Urinary bladder (tissue), 4 donors: ENCODE measurements at places on chromosomes 7 and 10. TPM values are rescaled to one million over a fixed set of nuclear protein-coding genes. Genes with fewer than 3 reads are reported as not detected.

- no peak for DNase-seq
These were observed 135.5 kb downstream of the USP6NL start for GRCh38 chr10:11475831-11476434.

GRCh38 chr10:76086761-76087639, 655.6 kb downstream of the LRMDA start:
- DNase-seq = peak; percentile 77

GRCh38 chr10:17387861-17388503, 66.4 kb downstream of the ST8SIA6 start:
- DNase-seq = no peak

DNA sequence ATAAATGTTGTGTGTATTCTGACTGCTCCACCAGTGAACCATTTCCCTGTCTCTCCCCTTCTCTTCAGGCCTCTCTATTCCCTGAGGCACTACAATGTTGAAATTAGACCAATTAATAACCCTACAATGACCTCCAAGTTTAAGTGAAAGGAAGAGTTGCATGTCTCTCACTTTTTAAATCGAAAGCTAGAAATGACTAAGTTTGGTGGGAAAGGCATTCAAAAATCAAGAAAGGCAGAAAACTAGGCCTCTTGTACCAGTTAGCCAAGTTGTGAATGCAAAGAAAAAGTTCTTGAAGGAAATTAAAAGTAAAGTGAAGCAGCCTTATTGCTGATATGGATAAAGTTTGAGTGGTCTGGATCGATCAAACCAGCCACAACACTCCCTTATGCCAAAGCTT, 198.3 kb upstream of the YAE1 start:
- no peak for DNase-seq

DNA sequence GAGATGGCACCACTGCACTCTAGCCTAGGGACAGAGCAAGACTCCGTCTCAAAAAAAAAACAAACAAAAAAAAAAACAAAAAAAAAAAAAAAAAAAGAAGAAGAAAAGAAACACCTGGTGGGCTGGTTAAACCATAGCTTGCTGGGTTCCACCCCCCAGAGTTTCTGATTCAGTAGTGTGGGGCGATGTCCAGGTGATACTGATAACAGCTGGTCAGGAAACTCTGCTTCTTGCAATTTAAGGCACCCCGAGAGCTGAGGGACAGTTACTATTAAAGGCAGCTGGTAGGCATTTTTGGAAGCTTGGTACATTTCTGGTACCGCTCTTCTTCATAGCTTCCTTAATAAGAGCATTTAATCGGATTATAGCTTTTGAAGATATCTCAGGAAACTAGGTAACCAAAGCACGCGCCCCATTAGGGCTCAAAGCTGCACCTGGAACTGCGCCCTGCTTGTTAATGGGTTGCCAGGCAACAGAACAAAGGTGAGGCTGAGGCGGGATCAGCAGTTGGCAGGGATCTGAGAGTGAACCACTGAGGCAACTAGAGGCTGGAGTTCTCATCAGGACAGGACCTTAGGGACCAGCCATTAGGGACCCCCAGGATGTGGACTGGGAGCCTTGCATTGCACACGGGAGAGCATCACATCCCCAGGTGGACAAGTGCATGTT, 6.5 kb upstream of the SDK1 start:
- peak; percentile 32 for DNase-seq

DNA sequence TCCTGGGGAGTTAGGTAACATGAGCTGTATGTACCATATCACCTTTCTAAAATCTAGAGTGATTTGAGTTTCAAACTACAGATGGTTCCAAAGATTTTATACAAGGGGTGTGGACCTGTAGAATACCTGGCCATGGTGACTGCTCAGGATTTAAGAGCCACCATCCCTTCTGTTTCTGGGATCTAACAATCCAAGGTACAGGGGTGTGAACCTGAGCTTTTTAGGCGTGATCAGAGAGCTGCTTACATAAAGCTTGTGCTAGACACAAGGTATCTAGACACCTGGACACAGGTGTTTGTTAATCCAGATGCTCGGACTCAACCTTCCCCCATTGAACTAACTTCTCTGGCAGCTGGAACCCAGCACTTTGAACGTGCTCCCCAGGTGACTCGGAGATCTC, 516.4 kb downstream of the RPS24 start:
- DNase-seq = no peak

GRCh38 chr10:97182288-97182990, 3.3 kb downstream of the SLIT1 start:
- DNase-seq = no peak

GRCh38 chr7:46969303-46970130, 612.4 kb downstream of the TNS3 start:
- no peak for DNase-seq

- DNase-seq = no peak
These were observed 14.7 kb downstream of the NPY start for GRCh38 chr7:24298696-24299095.

- no peak for DNase-seq
These were observed 61.9 kb downstream of the SPOCK2 start for GRCh38 chr10:72026278-72027111.

DNA sequence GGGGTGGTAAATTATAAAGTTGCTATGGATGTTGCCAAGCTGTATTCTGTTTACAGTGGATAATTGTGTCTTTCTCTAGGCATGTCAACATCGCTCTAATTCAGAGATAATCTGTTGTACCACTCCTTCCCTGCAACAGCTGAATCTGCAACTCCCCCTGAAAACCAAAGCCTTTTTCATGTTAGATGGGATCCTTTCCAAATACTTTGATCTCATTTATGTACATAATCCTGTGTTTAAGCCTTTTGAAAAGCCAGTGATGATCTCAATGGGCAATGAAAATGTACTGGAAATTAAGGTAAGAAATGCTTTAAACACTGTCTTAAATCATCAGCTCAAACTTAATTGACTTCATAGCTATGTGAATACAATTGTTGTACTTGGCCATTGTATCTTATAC, 91.0 kb downstream of the MET start:
- DNase-seq = no peak

DNA sequence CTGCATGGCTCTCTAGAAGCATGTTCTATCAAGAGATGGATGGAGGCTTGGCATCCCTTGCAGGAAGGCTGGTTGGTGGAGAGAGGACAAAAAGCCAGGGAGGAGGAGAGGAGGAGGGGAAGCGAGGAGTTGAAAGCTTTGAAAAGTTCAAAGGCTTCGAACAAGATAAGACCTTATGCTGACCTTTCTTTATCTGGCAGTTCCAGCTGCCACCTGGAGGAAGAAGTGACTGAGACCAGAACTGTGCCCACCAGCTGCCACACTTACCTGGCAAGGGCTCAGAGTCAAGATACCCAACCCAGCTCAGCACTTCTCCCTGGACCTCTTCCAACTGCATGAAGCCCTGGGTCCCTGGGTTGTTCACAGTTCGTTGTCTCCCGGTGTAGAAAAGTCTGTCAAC, 14.8 kb downstream of the CCL24 start:
- no peak for DNase-seq

- no peak for DNase-seq
These were observed 174.8 kb upstream of the CDCA7L start for GRCh38 chr7:22120391-22121053.

GRCh38 chr7:87152897-87153641, 816 bp downstream of the DMTF1 start:
- peak; percentile 17 for DNase-seq

- no peak for DNase-seq
These were observed 1020.9 kb downstream of the GATA3 start for GRCh38 chr10:9075420-9075819.

- no peak for DNase-seq
These were observed 859.6 kb upstream of the KCND2 start for GRCh38 chr7:119413314-119413805.

DNA sequence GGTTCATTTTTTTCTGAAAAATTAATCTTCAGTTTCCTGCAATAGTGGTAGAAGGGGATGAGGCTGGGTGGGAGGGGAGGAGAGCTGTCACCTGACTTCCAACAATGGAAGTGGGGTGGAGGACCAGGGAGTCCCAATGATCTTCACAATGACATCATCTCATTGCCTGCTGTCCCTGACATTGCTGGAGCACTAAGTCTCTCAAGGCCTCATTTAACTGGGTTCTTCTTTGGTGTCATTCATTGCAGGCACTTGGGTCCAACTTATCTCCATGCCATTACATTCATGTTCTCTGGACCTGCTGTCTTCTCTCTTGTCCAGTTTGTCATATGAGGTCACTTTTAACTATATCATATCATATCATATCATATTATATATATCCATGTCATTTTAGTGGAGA, 34.4 kb downstream of the PRTFDC1 start:
- no peak for DNase-seq

- no peak for DNase-seq
These were observed 84.7 kb downstream of the TMEM178B start for GRCh38 chr7:141158561-141158960.

- DNase-seq = no peak
These were observed 25.5 kb upstream of the SLIT1 start for GRCh38 chr10:97211229-97211628.

DNA sequence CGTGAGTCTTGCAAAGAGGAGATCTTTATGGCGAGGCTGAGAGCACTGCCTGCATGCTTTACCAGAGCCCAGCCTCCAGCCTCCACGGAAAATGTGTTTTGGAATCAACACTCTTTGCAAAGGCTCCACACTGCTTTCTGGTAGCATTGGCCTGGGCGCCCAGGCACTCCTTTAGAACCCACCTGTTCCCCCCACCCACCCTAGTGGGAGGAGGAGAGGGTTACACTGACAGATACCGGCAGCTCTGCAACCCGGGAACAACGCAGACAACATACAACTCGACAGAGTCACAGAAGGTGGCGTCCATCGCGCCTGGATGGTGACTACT, 5.5 kb upstream of the MNX1 start:
- no peak for DNase-seq

GRCh38 chr7:40658729-40659128, 523.9 kb downstream of the SUGCT start:
- no peak for DNase-seq

DNA sequence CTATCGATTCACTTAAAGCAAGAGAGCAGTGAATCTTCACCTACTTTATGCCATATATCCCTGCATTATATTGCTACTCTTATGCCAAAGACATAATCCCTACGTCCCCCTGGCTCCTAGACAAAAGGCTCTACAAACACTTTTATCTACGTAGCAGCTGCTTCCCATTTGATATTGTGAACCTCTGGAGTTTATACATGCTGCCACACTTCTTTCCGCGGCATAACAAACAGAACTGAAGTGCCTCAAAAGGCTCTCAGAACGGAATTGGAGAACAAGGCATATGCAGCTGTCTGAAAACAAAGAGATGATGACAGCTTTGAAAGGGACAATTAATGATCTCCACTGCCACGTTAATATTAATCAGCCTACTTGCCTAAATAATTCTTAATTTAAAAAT, 985.6 kb upstream of the LRRN3 start:
- no peak for DNase-seq

- no peak for DNase-seq
These were observed 7.1 kb downstream of the CCSER2 start for GRCh38 chr10:84335516-84335915.

GRCh38 chr10:96292971-96293920, 11.0 kb upstream of the DNTT start:
- no peak for DNase-seq

GRCh38 chr7:157612664-157613561, 276.1 kb downstream of the DNAJB6 start:
- DNase-seq = no peak

DNA sequence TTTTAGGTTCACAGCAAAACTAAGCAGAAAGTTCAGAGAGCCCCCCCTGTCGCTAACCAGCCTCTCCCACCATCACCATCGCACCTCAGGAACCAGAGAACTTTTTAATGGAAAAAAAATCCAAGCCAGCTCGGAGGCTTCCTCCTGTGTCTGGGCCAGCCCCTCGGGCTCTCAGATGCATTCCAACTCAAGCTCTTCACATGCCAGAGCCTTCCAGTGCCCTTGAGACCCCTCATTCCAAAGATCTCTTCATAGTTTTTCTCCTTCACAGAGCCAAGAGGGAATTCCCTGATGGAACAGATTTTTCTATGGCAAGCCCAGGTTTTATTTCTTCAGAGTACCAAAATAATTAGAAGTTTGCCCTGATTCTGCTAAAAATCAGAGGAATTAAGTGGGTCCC, 153.4 kb upstream of the LANCL2 start:
- no peak for DNase-seq

GRCh38 chr10:20737107-20737506, 160.0 kb downstream of the NEBL start:
- DNase-seq = no peak

DNA sequence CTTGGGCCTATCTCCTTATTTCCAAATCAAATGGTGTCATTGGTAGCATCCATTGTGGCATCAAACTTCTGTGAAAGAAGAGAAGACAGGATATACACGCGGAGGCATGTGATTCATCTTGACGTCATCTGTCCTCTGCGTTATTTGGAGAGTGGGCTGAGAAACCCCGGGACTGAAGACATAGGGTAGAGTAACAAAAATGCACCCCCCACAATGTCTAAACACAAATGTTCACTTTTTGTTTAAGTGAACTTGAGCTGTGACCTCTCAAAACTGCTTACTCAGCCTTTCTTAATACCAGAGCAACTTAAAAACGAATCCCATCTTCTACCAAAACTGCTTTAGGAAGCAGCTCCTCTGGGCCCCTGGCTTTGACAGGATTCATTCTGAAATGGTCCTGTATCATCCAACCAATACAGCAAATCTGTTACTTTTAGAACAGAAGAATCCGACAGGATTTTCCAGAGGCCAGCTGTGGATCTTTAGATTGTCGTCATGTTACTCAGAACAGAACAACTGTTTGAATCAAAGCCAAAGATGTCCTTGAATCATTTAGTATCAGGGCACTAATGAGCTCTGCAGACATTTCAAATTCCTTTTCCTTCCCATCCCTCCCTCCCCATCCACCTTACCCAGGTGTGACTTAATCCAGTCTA, 438.1 kb downstream of the SUGCT start:
- DNase-seq = no peak

- no peak for DNase-seq
These were observed 73.9 kb downstream of the KCNMA1 start for GRCh38 chr10:77563638-77564270.

- no peak for DNase-seq
These were observed 125.8 kb upstream of the PTN start for GRCh38 chr7:137469191-137469811.

The PPP3CB gene
- 93.4 TPM for total RNA-seq

The CYP3A4 gene
- total RNA-seq = not detected

The RHOBTB1 gene
- total RNA-seq = 45.8 TPM

The CRYGN gene
- 0.16 TPM for total RNA-seq

The COL13A1 gene
- 9.2 TPM for total RNA-seq

The LRMDA gene
- total RNA-seq = 17.7 TPM

The ACTL6B gene
- total RNA-seq = 0.69 TPM

The GPR15LG gene
- total RNA-seq = 16.6 TPM

The SPDYE1 gene
- not detected for total RNA-seq

The WASHC2C gene
- 41.7 TPM for total RNA-seq

The TMEM270 gene
- not detected for total RNA-seq

The ZNF467 gene
- 2.1 TPM for total RNA-seq

The SLIT1 gene
- 0.58 TPM for total RNA-seq

The RNF32 gene
- total RNA-seq = 1.0 TPM

The ICA1 gene
- total RNA-seq = 32.8 TPM

The WEE2 gene
- total RNA-seq = 0.42 TPM

The HOXA5 gene
- 12.5 TPM for total RNA-seq

The GPRIN2 gene
- 1.2 TPM for total RNA-seq

The RSPH10B gene
- not detected for total RNA-seq

The ASL gene
- 11.1 TPM for total RNA-seq
